ENCODE measurements at places on chromosomes 2 and 18. TPM values are rescaled to one million over a fixed set of nuclear protein-coding genes. Genes with fewer than 3 reads are reported as not detected.

ANKRD23 gene
- 1.7 TPM for total RNA-seq

PID1 gene
- 48.6 TPM for total RNA-seq

SERPINE2 gene
- total RNA-seq = 2,691 TPM

COLEC11 gene
- total RNA-seq = 1.4 TPM

FHOD3 gene
- 7.0 TPM for total RNA-seq

SGPP2 gene
- total RNA-seq = not detected

TXNDC2 gene
- total RNA-seq = not detected

OTX1 gene
- total RNA-seq = not detected

POMC gene
- 1.2 TPM for total RNA-seq

SKOR2 gene
- not detected for total RNA-seq

ANKZF1 gene
- 41.4 TPM for total RNA-seq

FZD7 gene
- total RNA-seq = 24.8 TPM

MMADHC gene
- total RNA-seq = 116 TPM

B3GNT7 gene
- 1.1 TPM for total RNA-seq

CPO gene
- total RNA-seq = not detected

CAPG gene
- total RNA-seq = 94.6 TPM

RESP18 gene
- total RNA-seq = not detected

MAL gene
- total RNA-seq = not detected

FLACC1 gene
- total RNA-seq = 1.3 TPM

RAD51AP2 gene
- not detected for total RNA-seq

C2orf81 gene
- total RNA-seq = 3.5 TPM

NABP1 gene
- total RNA-seq = 72.7 TPM

B3GNT2 gene
- total RNA-seq = 20.1 TPM

Data from smooth muscle cell of the pulmonary artery (primary cell).